Stimulated activated CD8-positive, alpha-beta memory T cell treated with anti-CD3 and anti-CD28 coated beads, Interleukin-2, amount 100 ng/mL, for 48 hours (primary cell): ENCODE measurements at places on chromosomes 3 and 15.

- no peak for DNase-seq
These were observed 61.0 kb downstream of the LRRN1 start for GRCh38 chr3:3860235-3860634.

DNA sequence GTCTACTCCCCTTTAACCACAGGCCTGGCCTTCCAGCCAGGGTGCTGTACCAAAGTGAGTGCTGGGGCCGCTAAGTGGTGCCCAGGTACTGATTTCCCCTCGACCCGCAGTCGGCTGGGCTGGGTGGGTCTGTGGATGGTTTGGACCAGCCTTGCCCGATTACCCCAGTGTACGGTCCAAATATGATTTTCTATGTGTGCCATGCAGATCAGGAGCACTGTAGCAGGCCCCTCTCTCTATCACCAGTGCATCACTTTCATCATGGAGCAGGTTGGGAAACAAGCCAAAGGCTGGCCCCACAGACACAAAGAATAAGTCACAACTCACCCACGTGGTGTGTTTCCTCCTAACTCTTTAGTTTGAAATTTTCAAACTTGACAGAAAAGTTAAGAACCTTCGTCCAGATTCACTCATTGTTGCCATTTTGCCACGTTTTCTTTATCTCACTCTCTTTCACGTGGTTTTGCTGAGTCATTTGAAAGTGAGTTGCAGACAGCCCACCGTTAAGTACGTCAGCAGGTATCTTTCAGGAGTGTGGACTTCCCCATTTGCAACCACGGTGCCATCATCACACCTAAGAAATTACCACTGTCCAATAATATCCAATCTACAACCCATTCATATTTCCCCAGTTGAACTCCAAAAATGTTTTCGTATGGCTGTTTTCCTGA lies 37.0 kb downstream of the ZNF710 start:
- peak; percentile 39 for DNase-seq

DNA sequence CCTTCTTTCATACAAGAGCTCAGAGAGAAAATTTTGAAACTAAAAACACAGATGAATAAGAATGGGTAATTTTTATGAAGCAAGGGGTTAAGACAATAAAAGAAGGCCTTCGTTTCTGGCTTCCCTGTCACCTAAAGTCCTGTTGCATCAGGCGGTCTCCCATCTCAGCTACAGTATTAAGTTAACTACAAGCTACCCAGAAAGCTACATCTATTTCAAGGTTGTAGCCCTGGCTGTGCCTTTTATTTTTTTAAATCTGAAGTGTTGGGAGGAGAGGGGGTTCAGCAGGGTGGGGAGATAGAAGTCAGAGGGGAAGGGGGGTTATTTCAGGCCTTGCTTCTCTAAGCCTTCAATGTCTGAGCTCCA lies 183.3 kb downstream of the TPRG1 start:
- no peak for DNase-seq

GRCh38 chr3:130395916-130396315 lies 50.4 kb downstream of the COL6A5 start:
- no peak for DNase-seq

GRCh38 chr3:140365872-140366697 lies 311.8 kb upstream of the TRIM42 start:
- no peak for DNase-seq

DNA sequence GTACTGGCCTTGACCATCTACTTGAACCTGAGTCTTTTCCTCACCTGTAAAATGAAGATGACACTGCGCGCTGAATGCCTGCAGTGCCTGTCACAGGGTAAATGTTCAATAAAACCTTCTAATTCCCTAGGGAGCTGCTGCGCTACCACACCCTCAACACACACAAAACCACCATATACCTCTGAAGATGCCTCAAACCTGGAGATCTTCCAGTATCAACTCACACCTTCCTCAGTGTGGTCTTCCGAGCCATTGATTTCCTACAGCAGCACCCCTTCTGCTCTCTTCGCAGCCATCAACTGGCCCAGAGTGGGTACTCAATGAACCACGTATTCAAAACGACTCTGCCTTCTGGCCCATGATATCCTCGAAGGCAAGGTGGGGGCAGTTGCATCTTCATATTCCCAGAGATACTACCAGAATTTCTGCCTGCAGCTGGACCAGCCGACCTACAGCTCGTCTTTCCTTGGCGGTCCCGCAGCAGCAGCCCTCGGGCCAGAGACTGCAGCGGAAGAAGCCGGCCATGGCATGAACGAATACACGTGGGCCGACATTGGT lies 695 bp downstream of the RPL32 start:
- no peak for DNase-seq

GRCh38 chr15:83970295-83970890 lies 265.2 kb upstream of the GOLGA6L4 start:
- DNase-seq = no peak

DNA sequence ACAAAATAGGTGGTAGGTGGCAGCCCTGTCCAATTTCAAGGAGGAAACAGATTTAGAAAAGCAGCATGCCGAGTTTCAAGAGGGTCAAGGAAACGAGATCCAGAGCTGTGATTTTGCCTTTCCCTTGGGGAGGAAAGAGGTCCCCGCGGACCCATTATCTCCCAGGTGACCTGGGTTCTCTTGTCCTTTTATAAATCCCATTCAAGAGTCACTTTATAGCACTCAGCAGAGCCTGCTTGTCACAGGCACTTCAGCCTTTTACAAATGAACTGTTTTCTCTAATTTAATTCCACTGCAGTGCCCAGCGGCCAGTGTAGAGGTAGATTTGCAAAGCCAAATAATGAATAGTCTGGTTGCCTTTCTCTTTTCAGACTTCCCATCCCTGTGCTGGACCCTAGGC lies 99.9 kb downstream of the CD47 start:
- no peak for DNase-seq

DNA sequence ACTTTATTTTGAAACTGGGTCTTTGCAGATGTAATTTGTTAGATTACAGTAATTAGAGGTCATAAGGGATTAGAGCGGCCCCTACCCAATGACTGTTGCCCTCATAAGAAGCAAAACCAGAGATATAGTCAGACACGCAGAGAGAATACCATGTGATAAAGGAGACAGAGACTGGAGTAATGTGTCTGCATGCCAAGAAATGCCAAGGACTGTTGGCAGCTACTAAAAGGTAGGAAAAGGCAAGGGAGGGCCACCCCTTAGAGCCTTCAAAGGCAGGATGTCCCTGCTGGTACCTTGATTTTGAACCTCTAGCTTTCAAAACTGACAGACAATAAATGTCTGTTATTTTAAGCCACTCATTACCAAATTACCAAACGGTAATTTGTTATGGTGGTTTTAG lies 548.2 kb downstream of the FHIT start:
- no peak for DNase-seq

GRCh38 chr3:48514431-48515227 lies 10.7 kb upstream of the SHISA5 start:
- DNase-seq = no peak

GRCh38 chr15:23797747-23798446 lies 110.8 kb upstream of the NDN start:
- DNase-seq = no peak

DNA sequence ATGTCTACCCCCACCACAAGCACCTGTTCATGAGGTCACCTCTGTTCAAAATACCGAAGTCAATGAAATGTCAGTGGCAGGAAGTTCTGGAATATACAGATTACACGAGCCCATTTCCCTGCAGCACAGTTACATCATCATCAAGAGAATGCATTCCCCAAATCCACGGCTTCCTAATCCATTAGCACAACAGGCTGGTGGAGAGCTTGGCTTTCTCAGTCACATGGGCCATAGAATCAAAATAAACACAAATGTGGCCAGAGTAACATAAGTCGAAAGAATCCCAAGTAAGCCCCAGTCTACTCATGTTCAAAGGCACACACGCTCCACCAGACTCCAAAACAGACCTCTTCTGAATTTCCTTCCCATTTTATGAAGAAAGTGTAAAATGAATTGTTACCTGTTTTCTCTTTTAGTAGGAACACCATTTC lies 419.3 kb downstream of the MAGI1 start:
- no peak for DNase-seq

DNA sequence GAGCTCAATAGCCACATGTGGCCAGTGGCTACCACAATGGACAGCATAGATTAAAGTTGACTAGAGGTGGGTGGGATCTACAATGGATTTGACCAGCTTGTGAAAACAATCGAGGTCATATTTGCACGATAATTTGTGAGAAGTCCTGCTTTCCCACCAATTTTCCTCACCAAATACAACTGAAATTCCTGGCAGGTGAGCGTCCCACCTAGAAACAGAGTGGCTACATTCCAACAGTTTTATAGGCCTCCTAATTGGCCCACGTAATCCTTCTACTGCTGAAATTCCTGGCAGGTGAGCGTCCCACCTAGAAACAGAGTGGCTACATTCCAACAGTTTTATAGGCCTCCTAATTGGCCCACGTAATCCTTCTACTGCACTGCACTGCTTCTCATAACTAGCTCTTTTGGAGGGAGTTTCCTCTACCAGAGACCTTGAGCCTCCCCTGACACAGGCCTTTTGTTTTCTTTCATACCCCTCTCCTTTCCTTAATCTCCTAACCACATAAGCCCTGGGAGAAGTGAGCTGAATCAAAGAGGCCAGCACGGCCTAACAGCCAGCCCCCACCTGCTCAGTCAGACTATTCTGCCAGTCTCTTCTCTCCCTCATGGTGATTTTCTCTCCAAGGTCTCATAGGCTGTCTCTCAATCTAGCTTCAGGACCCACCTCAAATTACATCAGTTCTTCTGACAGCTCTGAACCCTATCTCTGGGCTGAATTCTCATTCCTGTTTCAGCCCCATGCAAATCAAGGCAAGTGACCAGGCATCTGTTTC lies 80.2 kb downstream of the BFSP2 start:
- DNase-seq = no peak

DNA sequence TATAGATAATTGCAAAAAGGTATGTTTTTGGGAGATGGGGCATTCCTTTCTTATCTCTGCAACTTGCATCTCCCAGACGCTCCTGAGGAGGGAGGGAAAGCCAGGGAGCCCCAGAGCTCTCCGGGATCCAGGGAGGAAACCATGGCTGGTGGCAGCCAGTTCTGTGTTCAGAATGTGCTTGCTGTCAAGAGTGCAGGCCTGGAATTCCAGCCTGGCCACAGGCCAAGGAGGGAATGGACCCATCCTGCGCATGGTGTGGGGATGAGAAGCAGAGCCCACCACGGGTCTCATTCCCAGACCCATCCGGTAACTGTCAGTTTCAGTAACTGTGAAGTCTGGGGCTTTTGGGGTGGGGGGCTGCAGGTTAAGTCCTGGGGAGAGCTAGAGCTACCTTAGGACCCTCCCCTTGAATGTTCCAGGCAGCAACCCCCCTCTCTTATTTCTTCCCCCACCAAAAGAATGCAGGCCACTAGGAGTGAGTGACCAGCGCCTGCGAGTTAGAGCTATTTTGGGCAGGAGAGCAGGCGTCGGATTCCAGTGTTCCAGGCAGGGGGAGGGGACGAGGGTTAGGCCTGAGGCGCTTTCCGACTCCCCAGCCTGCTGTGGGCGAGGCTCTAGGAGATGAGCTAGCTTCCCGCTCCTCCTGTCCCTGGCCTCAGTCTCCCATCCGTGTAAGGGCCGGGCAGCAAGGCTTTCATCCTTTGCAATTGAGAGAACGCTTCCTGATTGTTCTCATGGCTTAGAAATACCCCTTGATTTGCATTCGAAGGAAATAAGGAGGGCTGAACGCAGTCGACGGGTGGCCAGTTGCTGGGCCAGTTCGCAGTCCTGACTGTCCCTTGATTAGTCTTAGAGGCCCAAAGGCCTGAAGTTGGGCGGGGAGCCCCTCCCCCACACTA lies 781 bp upstream of the DAG1 start:
- DNase-seq = no peak

GRCh38 chr15:64589435-64590084 lies 129.2 kb downstream of the ZNF609 start:
- DNase-seq = no peak

GRCh38 chr3:9617056-9617455 lies 32.2 kb upstream of the MTMR14 start:
- DNase-seq = no peak

GRCh38 chr3:47910233-47910632 lies 106.0 kb downstream of the MAP4 start:
- no peak for DNase-seq

DNA sequence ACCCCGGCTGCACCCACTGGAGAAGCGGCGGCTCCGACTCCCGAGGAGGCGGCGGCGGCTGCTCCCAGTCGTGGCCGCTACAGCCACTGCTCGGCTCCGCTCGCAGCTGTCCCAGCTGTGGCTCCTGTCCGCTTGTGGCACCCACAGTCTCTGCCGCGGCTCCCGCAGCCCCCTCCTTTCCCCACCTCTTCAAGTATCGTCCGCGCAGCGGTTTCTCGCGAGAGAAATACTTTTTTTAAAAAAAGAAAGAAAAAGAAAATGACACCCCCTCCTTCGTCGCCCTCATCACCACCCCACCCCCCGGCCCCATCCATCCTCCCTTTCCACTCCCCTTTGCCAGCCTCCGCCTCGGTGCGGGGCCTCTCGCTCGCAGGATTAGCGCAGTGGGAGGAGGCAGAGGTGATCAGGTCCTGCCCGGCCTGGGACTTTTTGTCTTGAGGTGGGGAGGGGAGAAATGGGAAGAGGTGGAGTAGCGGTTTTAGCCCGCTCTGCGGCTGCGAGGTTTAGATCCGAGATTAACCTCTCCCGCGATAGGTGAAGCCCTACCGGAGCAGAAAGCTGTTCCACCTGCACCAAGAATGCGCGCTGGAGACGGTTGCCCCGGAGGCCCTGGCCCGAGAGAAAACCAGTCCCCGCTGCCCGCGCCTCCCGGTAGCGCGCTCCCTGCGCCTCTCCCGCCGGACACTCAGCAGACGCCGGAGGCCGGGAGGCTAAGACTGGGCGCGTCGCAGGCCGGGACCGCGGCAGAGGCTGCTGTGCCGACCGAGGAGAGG lies at the start of gene FBN1:
TSS of gene FBN1 (minus strand) at position 152 of the 773 bp plus-strand sequence. CDS start 940 bp downstream, outside the sequence.
- DNase-seq = no peak

GRCh38 chr3:43693594-43693993 lies 2.9 kb downstream of the ABHD5 start:
- DNase-seq = no peak

- DNase-seq = no peak
These were observed 79.1 kb downstream of the CADPS start for GRCh38 chr3:62795978-62796657.

- no peak for DNase-seq
These were observed 3.7 kb downstream of the PDIA5 start for GRCh38 chr3:123070510-123070909.

- DNase-seq = no peak
These were observed 96.1 kb downstream of the RSRC1 start for GRCh38 chr3:158205994-158206393.

GRCh38 chr3:133987948-133988484 lies 41.7 kb downstream of the SLCO2A1 start:
- no peak for DNase-seq

DNA sequence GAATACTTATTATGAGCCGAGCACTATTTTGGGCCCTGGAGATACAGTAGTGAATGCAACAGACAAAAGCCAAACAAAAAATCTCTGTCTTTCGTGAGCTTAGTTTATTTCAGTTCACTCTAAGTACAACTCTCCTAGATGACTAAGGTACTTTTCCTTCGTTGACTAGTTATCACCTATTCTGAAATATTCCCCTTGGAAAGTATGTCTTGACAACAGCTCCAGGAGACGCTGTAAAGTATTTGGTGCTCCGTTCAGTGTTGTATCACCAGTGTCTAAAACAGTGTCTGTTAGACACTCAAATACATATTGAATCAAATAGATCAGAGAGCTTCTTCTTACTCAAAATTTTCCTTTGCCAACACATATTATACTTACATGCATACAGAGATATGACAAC lies 119.6 kb downstream of the TFDP2 start:
- DNase-seq = no peak
